ENCODE measurements at places on chromosomes 1 and 21. TPM values are rescaled to one million over a fixed set of nuclear protein-coding genes. Genes with fewer than 3 reads are reported as not detected.

The CREB3L4 gene
- 9.4 TPM for polyA plus RNA-seq

The RNU1-4 gene
- polyA plus RNA-seq, result not detected

The HPDL gene
- 2.7 TPM for polyA plus RNA-seq

The PLA2G2C gene
- polyA plus RNA-seq, result 0.07 TPM

The GPR3 gene
- 0.22 TPM for polyA plus RNA-seq

The LCE1A gene
- not detected for polyA plus RNA-seq

The LCK gene
- 2.3 TPM for polyA plus RNA-seq
